ENCODE measurements at places on chromosomes 12 and 14.

DNA sequence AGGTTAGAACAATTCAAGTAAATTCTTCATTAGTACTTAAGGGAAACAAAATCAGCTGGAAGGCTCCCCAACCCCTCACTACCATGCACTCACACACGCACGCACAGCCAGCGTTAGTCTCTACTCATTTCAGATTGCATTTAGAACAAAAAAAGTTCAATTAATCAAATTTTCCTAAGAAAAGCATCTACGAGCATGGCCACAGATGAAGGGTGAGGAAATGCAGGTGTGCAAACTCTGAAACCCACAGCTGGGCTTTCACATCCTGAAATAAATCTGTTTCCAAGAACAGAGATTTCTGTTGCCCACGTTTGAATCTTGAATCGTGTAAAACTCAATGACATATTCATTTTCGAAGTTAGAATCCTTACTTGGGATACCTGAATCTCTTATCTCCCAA is 62.6 kb downstream of the SEL1L start:
- peak; percentile 32 for DNase-seq

- DNase-seq: no peak
Observed at GRCh38 chr12:2039034-2039433, 13.8 kb upstream of the CACNA1C start.

- no peak for DNase-seq
Observed at GRCh38 chr14:69710378-69710777, 56.6 kb upstream of the SRSF5 start.

DNA sequence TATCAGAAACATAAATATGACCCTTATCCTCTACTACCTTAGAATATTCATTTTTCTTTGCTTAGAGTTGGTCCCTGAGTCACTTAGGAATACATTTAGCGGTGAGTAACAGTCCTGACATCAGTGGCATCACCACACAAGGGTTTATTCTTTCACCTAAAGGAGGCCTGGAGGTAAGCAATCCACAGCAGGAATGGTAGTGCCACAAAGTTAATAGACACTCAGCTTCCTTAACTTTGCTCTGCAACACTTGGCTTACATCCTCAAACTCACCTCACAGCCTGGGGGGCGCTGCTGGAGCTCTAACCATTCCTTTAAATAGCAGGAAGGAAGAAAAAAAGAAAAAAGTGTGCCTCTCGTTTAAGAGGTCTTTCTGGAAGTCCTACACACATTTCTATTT is 29.1 kb downstream of the BBOF1 start:
- no peak for DNase-seq

DNA sequence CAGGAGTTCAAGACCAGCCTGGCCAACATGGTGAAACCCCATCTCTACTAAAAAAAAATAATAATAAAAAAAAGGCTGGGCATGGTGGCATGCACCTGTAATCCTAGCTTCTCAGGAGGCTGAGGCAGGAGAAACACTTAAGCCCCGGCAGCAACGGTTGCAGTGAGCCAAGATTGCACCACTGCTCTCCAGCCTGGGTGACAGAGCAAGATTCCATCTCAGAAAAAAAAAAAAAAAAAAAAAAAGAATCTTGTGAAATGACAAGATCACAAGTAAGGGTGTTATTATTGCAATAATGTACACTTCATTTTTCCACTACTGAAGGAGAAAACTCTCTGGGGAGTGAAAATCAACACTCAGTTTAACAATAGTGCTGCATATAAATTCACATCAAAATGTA is 8.8 kb upstream of the PTGR2 start:
- DNase-seq: no peak

- no peak for DNase-seq
Observed at GRCh38 chr14:29355331-29355730, 572.3 kb downstream of the PRKD1 start.

- no peak for DNase-seq
Observed at GRCh38 chr12:122366685-122367475, 55.6 kb downstream of the CLIP1 start.

GRCh38 chr14:104116756-104117340 is 21.5 kb upstream of the KIF26A start:
- DNase-seq: peak; percentile 26

DNA sequence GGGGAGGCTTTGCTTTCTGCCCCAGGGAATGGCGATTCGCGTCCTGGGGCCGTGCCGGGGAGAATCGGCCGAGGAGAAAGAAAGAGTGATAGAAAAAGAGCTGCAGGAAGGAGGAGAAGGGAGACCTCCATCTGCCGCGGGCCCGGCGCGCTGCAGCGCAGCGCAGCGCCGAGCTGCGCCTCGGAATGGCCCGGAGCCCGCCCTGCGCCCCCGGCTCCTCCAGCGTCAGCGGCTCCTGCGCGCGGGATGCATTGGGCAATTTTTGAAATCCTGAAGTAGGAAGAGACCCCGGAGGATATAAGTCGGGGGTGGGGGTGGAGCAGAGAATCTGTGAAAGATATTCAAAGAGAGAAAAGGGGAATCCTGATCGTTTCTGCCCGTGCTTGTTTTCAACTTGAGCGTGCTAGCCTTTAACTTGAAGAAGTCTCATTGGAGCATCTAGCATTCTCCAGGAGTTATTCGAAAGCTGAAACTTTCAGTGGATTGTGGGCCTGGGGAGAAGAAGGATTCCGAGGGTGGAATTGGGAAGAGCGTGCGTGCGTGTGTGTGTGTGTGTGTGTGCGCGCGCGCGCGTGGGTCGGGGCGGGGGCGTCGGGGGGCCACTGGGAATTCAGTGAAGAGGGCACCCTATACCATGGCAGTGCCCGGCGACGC is 441 bp downstream of the PDE3A start:
- DNase-seq: no peak

DNA sequence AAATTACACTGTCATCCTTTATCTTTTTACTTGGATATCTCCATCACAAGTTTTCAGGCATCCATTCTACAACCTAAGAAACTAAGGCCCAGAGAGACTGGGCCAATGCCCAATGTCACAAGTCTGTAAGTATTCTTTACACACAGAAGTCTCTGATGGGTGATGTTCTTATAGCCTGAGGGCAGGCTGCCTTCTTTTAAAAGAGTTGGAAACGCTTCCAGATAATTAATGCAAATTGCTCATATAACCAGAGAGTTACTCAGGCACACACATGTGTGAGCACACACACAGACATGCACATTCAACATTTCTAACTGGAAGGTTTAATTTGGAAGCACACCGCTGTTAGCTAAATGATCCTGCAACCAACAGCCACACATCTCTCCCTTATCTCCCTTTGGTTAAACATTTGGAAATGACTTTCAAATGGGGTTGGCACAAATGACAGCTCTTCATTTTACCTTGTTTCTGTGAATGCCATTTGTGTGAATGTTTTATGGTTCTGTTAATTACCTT is 160.8 kb upstream of the TMPO start:
- no peak for DNase-seq

DNA sequence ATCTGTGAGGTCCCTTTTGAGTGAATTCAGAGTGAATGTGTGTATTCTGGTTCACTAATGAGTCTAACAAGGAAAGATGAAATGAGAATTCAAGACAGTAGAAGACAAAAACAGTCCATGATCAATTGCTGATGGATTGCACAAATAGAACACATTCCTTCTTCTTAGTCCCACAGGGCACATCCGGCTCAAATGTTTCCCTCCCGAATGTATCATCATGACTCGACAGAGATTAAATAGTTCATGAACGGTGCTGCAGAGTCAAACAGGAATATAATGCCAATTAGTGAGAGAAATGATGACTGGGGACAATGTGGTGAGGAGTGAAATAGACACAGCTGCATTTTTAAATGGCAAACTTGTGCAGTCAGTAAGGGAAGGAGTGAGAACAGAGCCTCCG is 11.5 kb upstream of the SFSWAP start:
- no peak for DNase-seq

GRCh38 chr14:38442208-38442607 is 186.3 kb upstream of the CLEC14A start:
- DNase-seq: no peak

DNA sequence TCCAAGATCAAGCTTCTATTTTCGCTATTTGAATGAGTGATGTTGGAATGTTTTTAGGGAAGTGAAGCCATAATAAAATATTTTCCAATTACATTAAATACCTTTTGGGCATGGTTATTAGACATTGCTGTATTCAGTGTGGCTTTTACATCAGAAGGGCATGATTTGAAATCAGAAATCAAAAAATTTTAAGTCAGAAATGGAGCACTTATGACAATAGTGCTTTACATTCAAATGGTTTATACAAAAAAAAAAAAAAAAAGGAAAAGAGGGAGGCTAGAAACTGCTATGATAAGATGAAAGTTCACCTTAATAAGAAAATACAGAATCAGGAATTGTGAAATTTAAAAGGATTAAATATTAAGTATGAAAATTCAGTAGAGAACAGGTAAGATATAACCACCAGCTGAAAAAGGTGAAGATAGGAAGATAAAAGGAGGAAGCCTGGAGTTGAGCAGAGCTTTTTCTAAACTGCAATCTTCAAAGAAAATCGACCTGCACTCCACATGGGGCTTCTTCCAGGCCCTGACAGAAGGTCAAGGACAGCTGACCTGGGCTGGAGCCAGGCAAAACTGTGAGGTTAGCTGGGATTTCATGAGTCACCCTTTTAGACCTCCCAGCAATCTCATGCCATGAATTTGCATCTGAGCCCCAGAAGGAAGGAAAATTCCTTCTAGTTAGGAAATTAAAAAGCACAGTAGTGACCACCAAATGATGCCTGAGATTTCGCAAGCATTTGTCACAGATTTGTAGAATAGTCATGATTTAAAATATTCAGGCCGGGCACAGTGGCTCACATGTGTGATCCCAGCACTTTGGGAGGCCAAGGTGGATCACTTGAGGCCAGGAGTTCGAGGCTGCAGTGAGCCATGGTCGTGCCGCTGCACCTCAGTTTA is 23.4 kb upstream of the BMP4 start:
- no peak for DNase-seq

DNA sequence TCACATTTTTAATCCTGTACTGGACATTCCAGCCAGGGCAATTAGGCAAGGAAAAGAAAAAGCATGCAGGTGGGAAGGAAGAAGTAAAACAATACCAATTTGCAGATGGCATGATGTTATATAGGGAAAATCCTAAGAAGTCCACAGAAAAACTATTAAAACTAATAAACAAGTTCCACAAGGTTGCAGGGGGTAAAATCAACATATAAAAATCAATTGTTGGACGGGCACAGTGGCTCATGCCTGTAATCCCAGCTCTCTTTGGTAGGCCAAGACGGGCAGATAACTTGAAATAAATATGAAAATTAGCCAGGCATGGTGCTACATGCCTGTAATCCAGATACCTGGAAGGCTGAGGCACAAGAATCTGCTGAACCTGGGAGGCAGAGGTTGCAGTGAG is 31.9 kb downstream of the SEC23A start:
- no peak for DNase-seq

- no peak for DNase-seq
Observed at GRCh38 chr12:107518868-107519267, 166.7 kb upstream of the PWP1 start.

- DNase-seq: no peak
Observed at GRCh38 chr14:20615996-20616395, 24.8 kb upstream of the RNASE12 start.

DNA sequence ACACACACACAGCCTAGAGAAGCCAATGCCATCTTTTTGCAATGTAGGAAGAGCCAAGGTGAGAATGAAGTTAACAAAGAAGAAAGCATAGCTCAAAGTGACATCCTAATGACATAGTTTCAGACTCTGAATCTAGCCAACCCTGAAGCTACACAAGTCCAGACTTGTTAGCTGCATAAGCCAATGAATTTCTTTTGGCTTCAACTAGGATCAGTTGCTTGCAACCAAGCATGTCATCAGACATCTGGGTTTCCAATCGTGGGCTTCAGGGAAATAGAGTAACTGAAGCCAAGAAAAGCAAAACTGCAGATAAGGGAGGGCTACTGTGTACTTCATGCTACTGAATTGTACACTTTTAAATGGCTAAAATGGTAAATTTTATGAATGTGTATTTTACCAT is 4.4 kb upstream of the GPHN start:
- DNase-seq: no peak

DNA sequence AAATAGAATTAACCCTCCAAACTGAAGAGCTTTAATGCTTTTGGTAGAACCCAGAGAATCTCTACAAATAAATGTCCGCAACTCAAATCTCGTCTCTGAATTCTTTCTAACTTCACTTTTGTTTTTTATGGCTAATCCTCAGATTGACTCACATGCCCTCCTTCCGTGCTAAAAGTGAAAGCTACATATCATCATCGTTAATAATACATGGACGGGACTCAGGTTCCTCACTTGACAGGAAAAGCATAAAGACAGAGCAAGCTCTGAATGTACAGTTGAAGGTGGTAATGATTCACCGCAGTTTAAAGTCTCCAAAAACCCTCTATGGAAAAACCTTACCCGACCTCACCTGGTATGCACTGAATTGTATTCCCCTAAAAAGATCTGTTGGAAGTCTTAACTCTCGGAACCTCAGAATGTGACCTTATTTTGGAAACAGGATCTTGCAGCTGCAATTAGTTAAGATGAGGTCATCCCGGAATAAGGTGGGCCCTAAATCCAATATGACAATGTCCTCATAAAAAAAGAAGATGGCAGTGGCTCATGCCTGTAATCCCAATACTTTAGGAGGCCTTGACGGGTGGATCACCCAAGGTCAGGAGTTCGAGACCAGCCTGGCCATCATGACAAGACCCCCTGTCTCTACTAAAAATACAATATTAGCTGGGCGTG is 147.4 kb upstream of the FOXN3 start:
- DNase-seq: no peak

GRCh38 chr12:124713436-124714082 is 146.1 kb upstream of the NCOR2 start:
- peak; percentile 69 for DNase-seq

GRCh38 chr12:3332188-3332587 is 158.8 kb upstream of the PRMT8 start:
- DNase-seq: no peak

DNA sequence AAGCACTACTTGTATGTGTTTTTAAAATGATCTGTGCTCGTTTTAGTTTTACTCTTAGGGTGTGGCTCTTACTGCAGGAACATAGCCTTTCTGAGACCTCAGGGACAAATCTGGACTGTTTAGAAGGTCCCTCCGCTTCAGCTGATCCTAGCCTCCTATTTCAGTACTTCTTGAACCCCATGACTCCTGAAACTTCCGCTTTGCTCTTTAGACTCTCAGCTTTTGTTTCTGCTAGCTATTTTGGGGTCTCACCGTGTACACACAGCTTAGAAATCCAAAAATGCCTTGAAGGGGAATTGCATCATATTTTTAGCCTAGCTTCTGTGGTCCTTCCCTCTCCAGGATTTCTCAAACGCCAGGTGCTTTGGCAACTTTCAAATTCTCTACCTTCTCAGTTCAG is 8.3 kb downstream of the OR11G2 start:
- DNase-seq: no peak

DNA sequence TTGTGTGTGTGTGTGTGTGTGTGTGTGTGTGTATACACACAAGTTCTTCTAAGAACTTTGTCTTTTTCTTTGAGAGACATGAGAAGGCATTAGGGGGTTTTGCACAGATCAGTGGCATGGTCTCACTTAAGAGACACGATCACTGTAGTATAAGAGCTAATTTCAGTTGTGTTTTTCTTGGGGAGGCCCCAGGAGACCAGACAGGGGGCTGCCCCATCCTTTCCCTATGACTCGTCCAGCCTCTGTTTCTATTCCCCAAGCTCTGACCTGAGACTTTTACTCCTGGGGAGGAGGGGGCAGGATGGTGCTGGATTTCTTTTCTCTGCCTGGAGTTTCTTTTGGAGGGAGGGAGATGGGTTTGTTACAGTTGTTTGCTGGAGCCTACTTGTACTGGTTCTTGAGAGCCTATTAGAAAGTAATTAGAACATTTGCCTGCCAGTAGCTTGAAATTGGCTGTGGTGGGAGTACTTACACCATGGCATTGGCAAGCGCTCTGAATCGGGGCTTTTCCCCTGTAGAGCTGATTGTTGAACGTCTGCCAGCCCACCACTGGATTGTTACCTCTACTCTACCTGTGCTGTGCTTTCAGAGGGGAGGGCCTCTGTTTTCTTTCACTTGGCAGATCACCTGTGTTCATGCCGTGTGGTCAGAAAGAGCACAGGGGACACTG is 109.5 kb downstream of the TSPAN9 start:
- DNase-seq: no peak

Data from activated naive CD4-positive, alpha-beta T cell treated with anti-CD3 and anti-CD28 coated beads, Interleukin-2, amount 10 ng/mL, durations not matched to agents 7 days and 5 days (primary cell).